Stimulated activated CD4-positive, alpha-beta T cell treated with anti-CD3 and anti-CD28 coated beads, Interleukin-2, amount 100 ng/mL, for 4 hours (primary cell): ENCODE measurements at places on chromosomes 3 and 15.

DNA sequence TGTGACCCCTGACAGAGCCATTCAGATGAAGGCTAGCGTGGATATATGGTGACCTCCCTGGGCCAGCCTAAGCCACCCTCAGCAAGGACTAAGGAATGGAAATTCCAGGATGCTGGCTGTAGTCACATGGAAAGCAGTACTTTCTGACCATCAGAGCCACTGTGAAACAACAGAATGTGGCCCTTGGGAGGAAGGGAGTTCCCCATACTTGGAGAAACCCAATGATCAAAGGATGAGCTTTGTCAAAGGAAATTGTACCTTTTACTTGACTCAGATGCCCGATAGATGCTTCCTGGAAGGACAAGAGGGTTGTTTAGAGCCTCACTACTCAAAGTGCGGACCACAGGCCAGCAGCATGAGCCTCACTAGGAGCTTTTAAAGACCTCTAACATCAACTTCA is 484.5 kb upstream of the PROK2 start:
- DNase-seq, result no peak

DNA sequence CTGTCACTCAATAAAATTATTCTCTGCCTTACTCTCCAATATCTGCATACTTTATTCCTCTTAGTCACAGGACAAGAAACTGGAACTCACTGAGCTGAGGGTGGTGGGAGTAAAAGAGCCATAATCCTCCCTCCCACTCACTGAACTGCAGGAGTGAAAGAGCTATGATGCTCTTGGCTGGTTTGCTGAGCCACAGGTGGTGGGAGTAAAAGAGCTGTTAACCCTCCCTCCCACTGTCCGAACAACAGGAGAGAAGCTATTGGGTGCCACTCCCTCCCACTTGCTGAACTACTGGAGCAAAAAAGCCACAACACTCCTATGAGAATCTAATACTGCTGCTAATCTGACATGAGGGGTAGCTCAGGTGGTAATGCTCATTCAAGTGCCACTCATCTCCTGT is 391.0 kb downstream of the NSUN3 start:
- no peak for DNase-seq

GRCh38 chr3:197105786-197106185 is 76.2 kb upstream of the MELTF start:
- DNase-seq, result no peak

DNA sequence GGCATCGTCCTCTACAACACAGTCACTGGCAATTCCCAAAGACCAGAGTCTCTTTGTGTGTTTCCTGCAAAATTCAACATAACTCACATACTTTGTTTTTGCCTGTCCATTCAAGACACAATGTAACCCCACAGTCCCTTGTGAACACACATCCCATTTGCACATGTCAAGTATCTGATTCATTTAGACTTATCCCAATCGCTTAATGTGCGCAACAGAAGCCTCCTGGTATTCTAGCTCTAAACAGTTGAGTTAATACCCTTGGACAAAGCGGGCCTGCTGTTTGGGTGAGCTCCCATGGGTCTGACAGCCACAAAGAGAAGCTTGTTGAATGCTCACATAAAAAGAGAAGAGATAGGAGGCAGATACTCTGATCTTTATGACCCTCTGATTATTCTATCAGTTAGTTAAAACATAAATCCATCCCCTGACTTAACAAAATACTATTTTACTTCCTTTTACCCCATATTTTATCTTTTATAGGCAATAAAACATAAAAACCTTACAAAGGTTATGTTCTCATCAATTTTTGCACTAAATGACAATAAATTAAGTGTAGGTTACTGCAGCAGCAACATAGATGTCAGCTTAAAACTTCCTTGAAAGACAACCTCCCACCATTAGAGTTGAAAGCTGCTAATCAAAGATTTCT is 79.4 kb downstream of the ANXA2 start:
- DNase-seq, result no peak

- DNase-seq, result no peak
Measured at GRCh38 chr3:171543759-171544300, 83.6 kb upstream of the TNIK start.

- no peak for DNase-seq
Measured at GRCh38 chr3:77190374-77190773, 150.5 kb downstream of the ROBO2 start.

DNA sequence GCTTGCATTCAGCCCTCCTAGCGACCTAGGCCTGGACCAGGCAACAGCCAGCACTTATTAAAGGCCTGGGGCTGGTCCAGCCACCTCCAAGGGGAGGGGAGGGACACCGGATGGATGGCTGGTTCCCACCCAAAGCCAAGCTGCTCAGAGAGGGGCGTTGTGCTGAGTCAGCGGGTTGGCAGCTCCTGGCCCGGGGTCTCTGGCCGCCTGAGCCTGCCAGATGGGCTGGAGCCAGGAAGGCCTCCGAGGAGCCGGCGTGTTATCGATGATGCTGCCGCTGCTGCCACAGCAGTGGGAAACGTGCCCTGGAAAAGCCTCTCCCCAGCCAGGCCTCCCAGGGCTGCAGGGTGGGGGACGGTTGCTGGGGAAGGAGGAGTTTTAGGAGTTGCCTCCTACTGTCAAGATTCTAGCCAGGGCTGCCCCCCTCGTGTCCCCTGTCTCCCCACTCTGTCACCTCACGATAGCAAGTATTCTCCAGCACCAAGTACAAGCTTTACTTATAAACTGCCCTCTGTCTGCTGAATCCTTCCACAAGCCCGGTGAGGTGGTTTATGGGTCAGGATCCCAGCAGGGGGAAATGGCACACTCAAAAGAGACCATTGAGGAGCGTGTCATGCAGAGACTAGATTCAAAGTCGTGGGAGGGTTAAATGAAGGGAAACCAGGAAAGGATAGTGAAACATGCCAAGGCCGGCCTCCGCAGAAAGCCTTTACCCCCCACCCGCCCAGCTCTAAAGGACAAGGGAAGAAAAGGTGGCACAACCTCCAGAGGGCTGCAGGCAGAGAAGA is 43.2 kb upstream of the TSEN2 start:
- DNase-seq, result no peak

DNA sequence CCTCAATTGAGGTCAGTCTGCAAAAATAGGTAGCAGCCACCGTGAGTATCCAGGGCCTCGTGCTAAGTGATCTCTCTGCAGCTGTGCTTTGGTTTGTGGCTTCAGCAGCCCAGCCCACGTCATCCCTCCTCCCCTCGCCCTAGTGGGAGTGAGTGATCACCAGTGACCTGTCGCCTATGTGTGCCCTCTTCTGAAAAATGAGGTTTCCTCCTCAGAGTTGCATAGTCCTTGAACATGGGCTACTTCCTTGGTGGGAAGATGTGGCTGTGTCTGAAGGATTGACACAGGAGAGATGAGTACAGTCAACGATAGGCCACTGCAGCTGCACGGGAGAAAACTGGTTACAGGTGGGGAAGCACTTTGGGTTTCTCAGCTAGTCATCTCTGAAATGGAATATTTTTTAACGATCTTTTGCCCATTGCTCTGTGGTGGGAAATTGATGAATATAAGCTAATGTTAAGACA is 144.8 kb upstream of the BHLHE40 start:
- no peak for DNase-seq

DNA sequence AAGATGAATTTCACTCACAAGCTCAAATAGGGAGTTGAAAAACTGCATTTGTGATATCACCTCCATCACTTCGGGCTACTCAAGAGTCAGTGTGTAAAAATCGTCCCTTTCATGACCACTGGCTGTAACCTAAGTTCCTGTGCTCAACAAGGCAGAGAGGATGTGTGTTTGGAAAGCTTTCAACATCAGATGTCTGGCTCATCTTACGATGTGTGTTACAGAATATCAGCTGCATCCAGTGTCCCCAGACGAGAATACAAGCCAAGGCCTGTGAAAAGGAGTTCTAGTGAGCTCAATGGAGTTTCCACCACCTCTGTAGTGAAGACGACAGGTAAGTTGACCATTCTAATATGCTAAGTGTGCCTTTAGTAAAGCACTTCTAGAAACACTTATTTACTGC is 65.5 kb upstream of the ADAMTSL3 start:
- no peak for DNase-seq

GRCh38 chr3:129934234-129935123 is 40.0 kb upstream of the TRH start:
- DNase-seq, result no peak

GRCh38 chr3:179063945-179064560 is 7.6 kb downstream of the ZMAT3 start:
- no peak for DNase-seq

GRCh38 chr3:50372349-50372748 is 13.0 kb upstream of the TMEM115 start:
- DNase-seq, result no peak

DNA sequence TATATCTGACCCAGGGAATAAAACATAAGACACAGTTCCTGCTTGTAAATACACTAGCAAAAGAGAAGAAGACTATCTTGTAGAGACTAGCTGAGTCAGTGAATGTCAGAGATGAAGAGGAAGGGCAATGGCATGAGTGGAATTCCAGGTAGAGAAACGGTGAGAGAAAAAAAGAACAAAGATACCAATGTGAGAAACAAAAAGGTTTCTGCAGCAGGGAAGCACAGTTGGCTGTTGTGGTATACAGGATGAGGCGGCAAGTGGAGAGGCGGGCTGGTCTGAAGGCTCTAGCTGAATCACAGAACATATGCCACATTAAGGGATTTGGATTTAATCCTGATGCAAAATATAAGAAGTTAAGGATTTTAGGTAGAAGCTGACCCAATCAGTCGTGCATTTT is 17.1 kb upstream of the TASOR start:
- no peak for DNase-seq

GRCh38 chr3:46097691-46098241 is 70.5 kb upstream of the XCR1 start:
- DNase-seq, result no peak

DNA sequence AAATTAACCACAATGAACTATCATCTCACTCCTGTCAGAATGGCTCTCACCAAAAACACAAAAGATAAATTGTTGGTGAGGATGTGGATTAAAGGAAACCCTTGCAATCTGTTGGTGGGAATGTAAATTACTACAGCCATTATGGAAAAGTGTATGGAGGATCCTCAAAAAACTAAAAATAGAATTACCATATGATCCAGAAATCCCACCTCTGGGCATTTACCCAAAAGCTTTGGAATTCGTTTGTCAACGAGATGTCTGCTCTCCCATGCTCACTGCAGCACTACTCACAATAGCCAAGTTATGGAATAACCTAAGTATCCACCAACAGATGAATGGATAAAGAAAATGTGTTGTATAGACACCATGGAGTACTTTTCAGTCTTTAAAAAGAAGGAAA is 21.6 kb downstream of the FSIP1 start:
- DNase-seq, result no peak

DNA sequence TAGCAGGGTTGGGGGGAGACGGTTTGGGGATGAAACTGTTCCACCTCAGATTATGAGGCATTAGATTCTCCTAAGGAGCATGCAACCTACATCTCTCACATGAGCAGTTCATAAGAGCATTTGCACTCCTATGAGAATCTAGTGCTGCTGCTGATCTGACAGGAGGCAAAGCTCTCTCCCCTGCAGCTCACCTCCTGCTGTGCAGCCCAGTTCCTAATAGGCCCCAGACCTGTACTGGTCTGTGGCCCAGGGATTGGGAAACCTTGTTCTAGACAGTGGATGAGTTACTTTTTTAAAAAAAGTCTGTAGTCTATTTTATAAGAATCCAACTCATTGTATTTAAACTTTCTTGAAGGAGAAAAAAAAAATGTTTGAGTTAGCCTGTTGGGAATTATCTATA is 100.0 kb downstream of the HHLA2 start:
- DNase-seq, result no peak

DNA sequence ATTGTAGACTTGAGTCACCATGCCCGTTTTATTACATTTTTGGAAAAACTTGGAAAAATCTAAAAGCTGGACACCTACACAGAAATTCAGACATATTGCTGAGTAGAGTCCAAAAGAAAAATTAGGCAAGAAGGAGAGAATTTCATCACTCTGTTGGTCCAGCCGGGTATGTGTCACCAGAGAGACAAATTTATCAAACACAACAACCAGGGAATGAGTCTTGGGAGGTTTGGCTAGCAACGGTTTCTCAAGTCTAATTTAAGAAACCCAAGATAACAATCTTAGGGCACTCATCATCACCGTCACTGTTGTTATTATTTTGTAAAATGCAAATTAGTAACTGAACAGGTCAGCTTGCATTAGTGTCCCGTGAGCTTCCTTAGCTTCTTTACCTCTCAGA is 197.5 kb upstream of the C2CD4B start:
- DNase-seq, result no peak

DNA sequence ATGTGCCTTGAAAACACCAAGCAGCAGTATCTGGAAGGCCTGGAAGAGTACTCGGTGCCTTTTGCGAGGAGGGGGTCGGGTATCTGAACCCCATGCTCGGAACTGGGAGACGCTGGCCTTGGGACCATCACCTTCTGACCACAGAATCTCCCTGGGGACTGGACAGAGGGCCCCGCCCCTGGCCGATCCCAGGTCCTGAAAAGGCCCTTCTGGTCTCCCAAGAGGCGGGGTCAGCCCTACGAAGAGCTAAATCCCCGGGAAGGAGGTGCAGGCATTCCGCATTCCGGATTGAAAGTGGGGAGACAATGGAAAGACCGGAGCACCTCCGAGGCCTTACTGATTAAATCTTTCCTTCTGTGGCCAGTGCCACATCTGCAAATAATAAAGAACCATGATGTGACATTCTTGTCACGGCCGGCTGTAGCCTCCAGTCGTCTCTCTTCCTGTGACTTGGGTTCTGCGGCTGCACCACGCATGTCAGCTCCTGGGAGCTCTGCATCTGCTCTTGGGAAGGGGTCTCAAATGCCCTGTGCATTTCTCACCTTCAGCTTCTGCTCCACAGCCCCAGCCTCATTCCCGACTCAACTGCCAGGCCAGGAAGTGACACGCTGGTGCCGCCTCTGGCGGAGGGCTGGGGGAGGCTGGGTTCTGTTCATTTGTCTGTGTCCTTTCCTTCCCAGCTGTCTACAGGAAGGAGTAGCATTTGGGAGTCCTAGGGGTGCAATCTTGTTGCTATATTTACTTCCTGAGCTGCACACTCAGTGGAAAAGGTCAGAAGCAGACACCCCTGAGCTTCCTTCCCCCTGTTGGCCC is 173.5 kb downstream of the KLF13 start:
- no peak for DNase-seq

DNA sequence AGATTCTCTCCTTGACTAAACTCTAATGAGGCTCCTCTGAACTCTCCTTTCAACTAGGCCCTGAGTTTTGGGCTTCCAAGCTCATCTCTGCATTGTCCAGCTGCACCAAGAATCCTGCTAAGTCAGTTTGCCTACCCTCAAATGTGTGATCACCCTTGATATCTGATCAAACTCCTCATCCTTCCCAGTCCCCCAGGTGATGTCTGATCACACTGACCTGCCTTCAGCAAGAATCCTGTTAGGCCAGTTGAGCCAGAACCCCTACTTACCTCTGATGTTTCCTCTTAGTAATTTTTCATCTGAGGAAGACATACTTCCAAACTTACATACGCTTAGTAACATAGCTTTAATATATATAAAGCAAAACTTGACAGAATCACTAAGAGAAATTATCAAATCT is 28.8 kb downstream of the SUMF1 start:
- no peak for DNase-seq

DNA sequence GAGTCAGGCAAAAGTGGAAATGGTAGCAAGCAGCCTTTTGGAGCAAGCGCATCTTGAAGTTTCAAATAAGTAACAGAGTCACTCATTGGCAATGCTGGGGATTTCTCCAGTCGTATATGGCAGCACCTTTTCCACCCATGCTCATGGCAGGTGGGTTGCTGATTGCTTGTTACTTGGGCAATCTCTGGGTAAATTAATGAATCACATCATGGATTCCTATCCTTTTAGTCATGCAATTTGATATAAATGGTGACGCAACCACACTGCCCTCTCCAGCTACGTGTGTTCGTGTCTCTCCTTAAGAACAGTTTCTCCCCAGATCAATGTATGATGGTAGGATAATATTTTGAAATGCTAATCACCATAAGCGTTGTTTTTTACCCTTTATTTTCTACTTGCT is 339.9 kb upstream of the KCNH8 start:
- DNase-seq, result no peak
